Omental fat pad (tissue), 4 donors: ENCODE measurements at places on chromosomes 2 and 18.
A peak's percentile ranks its signal among the peaks of the same experiment; 100 is the strongest.

DNA sequence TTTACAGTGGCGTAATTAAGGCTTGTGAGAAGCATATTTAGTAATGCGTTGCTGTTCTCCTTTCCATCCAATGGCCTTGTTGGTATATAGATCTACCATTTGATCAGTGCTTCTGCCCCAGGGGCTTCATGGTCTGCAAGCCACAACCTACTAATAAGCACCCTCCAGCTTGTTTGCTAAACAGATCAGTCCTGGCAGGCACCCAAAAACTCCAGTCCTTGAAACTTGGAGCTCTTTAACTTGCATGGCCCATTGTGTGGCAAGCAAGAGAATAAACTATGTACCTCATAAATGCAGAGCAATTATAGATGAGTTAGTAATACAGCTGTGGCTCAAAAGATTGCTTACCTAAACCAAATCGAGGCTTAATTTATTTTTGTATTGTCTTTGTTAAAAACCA is 158.5 kb downstream of the FTCDNL1 start:
- no peak for DNase-seq

- no peak for DNase-seq
These were observed 16.7 kb upstream of the EDAR start for GRCh38 chr2:109005686-109006204.

GRCh38 chr18:59518705-59519104 is 159.6 kb upstream of the LMAN1 start:
- no peak for DNase-seq

- no peak for DNase-seq
These were observed 329.4 kb upstream of the LYPD1 start for GRCh38 chr2:132999421-132999820.

DNA sequence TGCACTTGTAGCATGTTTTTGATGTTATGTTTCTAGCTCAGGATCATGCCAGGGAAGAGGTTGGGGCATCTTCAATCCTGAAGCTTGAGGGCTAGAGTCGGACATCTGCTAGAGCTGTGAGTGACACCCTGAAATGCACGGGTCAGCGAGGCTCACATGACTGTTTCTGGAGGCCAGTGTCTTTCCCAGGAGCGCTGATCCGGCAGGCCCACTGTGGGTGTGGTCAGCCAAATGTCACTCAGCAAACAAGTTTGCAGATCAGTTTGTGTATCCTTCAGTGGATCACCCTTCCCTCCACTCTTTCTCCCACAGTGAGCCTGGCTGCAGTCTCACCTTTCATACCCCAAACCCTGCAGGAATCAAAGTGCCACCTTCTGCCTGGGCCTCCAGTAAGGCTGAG is 23.0 kb upstream of the ARHGEF4 start:
- no peak for DNase-seq

- DNase-seq = no peak
These were observed 3.8 kb downstream of the GALNT5 start for GRCh38 chr2:157261199-157261782.

DNA sequence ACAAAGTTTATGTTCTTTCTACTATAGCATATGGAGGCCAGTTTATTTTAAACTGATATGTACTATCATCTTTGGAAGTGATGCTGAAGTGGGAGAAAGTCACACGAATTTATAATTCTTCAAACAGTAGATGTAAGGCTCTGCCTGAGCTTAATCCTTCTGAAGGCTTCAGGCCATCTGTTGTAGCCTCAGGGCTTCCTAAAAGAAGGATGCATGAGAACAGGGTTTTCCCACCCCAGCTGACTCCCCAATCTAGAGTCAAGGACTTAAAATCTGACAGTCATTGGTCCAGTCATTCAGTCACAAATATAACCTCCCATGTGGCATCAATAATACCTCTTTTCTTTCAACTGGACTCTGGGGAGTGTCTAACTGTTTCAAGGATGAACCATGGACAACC is 330.5 kb downstream of the KCNS3 start:
- DNase-seq = no peak

DNA sequence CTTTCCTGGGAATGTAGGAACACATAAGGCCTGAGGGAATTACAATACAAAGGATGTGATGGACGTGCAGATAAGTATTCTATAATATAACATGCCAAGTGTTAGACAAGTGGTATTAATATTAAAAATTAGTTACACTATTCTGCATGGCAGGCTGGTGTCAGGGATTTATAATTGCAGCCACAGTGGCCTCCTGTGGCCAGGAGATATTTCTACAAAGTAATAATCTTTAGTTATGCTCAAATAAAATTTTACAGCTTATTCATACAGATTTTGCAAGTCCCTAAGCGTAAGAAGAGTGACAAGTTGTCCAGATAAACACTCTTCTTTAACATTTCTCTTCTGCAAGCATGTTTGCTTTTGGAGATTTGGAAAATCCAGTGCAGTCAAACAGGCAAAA is 90.4 kb upstream of the CBLN2 start:
- no peak for DNase-seq

DNA sequence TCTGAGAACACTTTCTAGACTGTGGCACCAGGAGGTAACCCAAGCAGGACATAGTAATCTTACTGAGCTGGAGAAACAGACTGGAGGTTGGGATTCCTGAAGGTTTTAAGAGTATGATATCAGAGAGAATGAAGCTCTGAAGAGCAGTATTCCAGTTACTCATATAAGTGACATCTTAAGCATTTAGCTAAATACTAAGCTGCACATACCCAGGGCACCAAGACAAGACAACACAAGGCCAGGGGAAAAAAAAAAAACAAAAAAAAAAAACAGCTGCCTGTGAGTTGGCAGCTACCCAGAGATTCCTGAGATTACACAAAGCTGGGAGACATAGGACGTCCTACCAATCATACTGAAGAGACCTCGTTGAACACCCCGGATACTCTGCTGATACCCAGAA is 175.8 kb downstream of the SRBD1 start:
- DNase-seq = no peak

DNA sequence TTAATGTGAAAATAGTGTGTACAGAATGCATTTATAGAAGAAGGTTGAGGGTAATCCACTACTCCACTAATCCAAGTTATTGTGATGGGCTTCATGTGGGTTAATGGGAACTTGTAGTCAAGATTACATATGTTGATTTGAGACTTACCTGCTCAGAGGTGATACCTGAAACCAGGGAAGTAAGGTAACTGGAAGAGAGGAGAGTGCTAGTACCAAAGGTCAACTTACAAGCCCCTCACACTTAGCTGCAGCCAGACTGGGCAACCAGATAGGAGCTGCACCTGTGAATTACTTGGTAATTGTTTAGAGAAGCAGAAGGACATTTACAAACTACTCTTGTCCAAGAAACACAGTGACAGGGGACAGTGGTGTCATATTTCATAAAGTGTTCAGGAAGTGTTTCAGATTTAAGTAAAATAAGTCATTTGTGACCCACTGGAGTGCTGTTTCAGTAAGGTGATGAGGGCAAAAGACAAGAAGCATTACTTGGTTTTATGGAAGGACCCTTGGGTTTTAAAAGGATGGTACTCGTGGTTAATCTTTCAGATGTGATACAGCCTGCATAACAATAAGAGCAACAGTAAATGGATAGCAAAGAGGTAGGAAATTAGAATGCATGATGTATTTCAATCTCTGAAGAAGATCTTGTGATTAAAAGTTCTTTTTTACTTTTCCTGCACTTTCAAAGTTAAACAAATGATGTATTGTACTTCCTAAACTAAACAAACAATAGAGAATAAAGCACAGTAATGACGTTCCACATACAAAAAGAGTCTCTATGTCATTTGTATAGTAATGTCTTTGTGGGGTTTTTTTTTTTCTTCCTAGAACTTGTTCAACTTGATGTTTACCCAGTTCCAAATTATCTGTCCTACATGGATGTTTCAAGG is 189.3 kb downstream of the PHLPP1 start:
- no peak for DNase-seq

DNA sequence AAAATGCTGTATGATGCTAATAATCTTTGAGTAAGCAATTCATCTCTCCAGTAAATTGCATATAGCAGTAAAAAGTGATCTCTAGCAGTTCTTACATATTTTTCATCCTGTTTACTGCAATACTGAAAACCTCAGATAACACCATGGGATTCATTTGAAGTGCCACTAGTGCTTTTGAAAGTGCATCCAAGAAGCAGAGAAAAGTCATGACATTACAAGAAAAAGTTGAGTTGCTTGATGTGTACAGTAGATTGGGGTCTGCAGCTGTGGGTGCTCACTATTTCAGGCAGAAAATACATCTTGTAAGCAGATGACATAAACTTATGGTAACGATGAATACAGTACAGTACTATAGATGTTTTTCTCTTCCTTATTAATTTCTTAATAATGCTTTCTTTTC is 1984.9 kb upstream of the LRRTM1 start:
- DNase-seq = no peak

GRCh38 chr18:13710414-13710831 is 15.9 kb downstream of the FAM210A start:
- DNase-seq = no peak

GRCh38 chr2:207251573-207252192 is 85.9 kb upstream of the KLF7 start:
- DNase-seq = no peak

GRCh38 chr2:239706367-239706766 is 305.5 kb upstream of the HDAC4 start:
- DNase-seq = no peak

DNA sequence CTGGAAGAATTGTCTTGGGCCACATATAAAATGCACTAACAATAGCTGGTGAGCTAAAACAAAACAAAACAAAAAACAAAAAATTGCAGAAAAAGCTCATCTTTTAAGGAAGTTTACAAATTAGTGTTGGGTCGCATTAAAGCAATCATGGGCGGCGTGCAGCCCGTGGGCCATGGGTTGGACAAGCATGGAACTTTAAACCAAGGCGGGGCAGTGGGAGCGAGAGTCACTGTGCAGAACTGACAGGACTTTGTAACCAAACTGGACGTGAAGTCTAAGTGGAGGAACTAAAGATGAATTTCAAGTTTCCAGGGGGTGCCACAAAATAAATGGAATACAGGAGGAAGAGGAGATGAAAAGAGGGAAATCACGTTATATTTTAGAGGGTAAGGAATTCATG is 80.7 kb downstream of the PSMG2 start:
- no peak for DNase-seq

GRCh38 chr18:5456577-5457461 is 87.0 kb downstream of the EPB41L3 start:
- DNase-seq = no peak

DNA sequence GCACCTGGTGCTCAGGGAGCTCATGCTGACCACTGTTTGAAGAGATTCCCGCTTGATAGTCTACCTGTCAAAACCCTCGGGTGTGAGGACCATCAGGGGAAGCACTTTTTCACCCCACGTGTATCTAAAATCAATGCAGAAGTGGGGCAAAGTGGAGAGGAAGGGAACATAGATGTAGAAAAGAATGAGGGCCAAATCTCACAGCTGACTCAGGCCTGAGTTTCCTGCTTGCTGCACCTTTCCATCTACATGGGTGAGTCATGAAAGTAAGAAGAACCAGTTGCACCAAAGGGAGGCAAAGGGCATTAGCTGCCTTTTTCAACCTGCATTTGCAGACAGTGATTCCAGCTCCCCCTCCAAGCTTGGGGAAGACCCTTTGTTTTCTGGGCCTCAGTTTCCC is 100.2 kb upstream of the MYCN start:
- DNase-seq = no peak

DNA sequence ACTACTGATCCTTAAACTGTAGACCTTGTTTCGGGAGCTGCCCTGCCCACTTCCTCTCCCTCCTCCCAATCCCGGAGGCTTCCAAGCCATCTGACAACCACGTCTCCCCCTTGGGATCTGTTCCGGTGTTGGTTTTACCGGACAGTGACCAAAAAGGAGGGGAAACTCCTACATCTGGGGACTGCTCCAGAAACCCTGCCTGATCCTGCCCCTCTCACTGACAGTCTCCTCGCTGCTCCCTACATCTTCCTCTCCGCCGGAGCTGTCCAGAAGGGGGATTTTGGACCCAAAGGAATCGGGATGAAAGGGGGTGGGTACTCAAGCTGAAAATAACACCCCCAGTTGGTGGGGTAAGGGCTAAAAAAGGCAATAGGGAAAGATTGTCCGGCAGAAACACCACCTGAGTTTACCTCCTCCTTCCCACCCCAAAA is 1.5 kb downstream of the INO80D start:
- DNase-seq = no peak

- DNase-seq = no peak
These were observed 220.3 kb downstream of the ANAPC1 start for GRCh38 chr2:111663471-111664274.

- peak; percentile 54 for DNase-seq
These were observed 7.6 kb upstream of the CHRNA1 start for GRCh38 chr2:174771631-174772471.
